ENCODE measurements at places on chromosomes 12 and 14.

DNA sequence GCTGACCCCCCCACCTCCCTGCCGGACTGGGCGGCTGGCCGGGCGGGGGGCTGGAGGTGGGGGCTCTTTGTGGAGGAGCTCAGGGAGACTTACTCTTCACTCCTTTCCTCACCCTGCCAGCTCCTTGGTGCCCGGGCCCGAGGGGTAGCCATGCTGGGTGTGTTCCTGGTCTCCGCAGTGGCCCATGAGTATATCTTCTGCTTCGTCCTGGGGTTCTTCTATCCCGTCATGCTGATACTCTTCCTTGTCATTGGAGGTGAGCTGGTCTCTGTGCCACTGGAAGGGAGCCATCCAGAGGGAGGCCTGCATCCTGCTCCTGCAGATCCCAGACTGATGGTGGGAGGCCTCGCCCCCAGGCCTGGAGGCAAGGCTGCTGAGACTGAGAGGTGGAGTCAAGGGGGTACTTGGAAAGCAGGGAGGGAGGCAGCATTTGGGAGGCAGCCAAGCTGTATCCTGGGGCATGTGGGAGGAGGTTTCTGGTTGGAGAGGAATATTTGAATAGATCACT, 19.7 kb downstream of the SOAT2 start:
- peak; percentile 66 for DNase-seq

GRCh38 chr12:104469523-104469922, 12.8 kb downstream of the CHST11 start:
- no peak for DNase-seq

DNA sequence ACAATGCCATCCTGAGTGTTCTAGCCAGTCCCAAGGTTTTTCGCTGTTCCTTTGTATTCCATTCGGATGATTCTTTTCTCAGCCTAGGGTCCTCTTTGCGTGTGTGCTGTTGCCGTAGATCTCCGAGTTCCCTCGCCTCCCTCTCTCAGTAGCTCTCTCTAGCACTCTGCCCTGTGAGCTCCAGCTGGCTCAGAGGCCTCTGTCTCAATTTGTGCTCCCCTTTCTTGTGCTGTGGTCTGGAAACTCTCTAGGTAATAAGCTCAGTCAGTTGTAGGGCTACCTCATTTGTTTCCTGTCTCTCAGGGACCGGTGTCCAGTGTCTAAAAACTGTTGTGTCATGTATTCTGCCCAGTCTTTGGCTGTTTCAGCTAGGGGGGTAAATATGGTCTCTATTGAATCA, 179.3 kb downstream of the PCNX1 start:
- no peak for DNase-seq

DNA sequence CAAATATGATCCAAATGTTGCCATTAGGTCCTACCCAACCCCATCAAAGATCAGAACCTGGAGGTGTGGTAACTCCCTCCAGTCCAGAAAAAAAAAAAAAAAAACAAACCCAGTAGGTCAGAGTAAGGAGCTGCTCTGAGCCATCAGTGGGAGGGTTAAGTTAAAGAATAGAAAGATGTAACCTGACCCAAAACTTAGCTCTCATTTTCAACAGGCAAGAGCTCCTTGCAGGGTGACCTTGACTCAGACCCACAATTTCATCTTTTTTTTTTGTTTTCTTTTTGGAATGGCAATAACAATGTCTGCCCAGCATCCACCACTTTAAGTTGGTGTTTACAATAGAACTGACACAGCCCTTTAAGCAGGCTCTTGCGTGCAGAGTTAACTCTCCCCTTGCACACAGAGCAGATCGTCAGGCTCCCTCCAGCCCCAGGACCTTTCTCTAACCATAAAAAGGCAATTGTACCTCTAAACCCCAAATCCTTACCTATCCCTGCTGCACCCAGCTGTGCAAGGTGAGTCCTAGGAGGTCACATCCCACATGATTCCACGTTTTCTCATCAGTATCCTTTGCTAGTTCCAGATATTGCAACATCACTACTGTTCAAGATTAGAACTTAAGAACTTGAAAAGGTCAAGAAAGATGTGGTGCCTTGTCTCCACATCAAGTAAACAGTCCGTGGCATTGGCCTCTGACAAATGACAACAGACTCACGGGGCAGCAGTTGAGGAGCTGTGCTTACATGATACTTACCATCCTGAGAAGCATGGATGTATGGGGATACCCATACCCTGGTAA, 178.6 kb upstream of the EEA1 start:
- DNase-seq: no peak

DNA sequence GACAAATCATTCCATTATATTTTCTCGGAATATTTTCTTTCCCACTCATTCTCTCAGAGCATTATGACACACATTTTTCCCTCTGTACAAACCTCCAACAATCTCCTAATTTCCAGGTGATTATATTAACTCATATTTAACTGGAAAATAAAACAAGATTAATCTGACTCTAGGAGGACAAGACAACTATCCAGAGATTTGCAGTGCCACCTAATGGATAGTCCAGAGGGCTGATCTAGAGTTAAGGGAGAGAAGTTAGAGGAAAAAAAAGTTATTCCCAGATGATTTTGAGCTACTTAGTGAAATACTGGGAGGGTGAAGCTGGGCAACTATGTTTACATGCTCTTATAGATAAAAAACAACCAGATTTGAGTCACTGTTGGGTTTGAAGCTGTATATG, 161.7 kb downstream of the ALX1 start:
- DNase-seq: peak; percentile 4

Measured in fibroblast of skin of right biceps (primary cell).